ENCODE measurements at places on chromosomes 2 and 18. TPM values are rescaled to one million over a fixed set of nuclear protein-coding genes. Genes with fewer than 3 reads are reported as not detected.

DNA sequence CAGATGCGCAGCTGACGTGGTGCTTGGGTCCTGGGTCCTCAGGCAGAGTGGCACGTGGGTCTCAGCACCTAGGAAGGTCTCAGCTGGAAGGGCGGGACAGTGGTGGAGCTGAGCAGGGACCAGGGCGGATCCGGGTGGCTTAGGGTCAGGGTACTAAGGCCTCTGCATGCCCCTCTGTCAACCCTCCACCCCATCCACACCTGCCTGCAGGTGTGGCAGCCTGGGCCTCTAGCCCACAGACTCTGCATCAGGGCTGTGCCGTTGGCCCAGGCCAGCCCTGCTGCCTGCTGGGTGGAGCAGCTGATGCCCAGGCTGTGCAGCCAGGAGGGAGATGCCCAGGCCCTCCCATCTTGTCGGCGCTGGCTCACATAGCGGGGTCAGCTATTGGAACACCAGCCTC, 24.6 kb upstream of the OTOS start:
- no peak overlapping the region for H3K27ac ChIP-seq
- no peak for DNase-seq
- H3K4me3 ChIP-seq = no peak overlapping the region
- no peaks in the 10 kb centered on the region for H3K4me1 ChIP-seq
- peaks cover 4% of the 10 kb centered on the region for H3K27me3 ChIP-seq
- H3K36me3 ChIP-seq = no peaks in the 10 kb centered on the region

GRCh38 chr2:127220102-127220767, at the start of gene CYP27C1:
Gene CYP27C1, minus strand, starts transcription at chr2:127220299. Its CDS starts 29 bp downstream, at chr2:127220270.
- peak within 1 kb of the TSS; percentile 68 for H3K4me3 ChIP-seq
- peak within 1 kb of the TSS; percentile 49 for H3K27ac ChIP-seq
- peak; percentile 37 for DNase-seq
- H3K27me3 ChIP-seq = no peaks in the 10 kb centered on the region
- H3K4me1 ChIP-seq = peaks cover 20% of the 10 kb centered on the region

The RAMP1 gene
- total RNA-seq = 9.1 TPM

DNA sequence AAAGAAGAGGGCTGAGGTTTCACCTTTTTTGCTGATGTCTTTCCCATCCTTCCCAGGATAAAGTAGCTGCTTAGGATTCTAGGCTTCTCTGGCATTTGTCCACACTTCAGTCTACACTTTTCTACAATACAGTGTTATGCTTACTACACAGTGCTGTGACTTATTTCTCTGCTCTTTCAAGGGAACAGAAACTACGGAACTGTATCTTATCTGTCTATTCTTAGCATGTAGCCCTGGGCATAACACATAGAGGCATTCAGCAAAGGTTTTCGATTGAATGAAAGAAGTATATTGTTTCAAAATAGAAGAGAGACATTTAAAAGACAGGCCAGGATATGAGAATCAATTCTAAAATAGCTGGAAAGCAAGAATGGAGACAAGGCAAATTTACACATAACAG, 110.9 kb downstream of the ARHGEF33 start:
- no peaks in the 10 kb centered on the region for H3K4me1 ChIP-seq
- peaks cover 17% of the 10 kb centered on the region for H3K36me3 ChIP-seq
- H3K27ac ChIP-seq = no peak overlapping the region
- no peak for DNase-seq
- H3K27me3 ChIP-seq = no peaks in the 10 kb centered on the region
- no peak overlapping the region for H3K4me3 ChIP-seq

DNA sequence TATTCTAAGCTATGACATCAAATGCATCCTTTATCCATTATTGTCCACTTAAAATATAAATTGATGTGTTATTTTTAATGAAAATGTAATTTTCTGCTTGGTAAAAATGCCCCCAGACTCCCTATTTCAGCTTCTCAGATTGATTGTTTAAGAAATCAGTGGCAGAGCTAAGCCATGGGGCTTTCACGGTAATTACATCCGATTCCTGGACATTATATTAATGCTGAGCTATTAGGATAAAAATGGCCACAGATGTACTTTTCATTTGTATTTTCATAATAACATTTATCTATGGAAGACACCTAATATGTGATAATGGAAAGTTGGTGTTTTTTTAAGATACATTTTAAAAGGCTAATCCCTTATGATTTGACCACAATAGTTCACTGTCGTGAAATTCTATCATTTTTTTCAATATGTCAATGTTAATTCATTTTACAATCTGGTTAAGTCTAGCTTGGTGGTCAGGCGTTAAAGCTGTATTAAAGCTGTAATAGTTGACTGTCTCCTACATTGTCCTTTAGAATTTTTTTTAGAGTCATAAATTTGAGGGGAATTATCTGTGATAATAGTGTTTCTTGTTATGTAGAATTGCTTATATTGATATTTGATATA, 229.0 kb upstream of the UBE2E3 start:
- no peak overlapping the region for H3K27ac ChIP-seq
- H3K36me3 ChIP-seq = no peaks in the 10 kb centered on the region
- no peaks in the 10 kb centered on the region for H3K4me1 ChIP-seq
- no peak overlapping the region for H3K4me3 ChIP-seq
- H3K27me3 ChIP-seq = no peaks in the 10 kb centered on the region
- no peak for DNase-seq

The UGT1A4 gene
- not detected for total RNA-seq

DNA sequence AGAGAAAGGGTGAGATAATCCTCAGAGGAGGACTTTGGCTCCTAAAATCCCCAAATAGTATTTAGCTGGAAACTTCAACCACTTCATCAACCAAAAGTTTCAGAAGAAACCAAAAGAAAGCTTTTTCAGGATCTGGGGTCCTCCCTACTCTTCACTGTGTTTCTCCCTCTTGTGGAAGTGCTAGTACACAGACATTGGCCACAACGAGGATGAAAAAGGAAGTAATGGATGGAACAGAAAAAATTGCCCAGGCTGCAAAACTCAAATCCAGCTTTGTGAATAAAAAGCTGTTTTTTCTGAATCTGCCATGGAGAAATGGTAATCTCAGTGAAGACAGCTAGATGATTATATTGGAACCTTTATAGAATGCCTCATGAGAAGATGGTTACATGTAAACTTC, 4.0 kb downstream of the PID1 start:
- H3K27ac ChIP-seq = no peak overlapping the region
- H3K27me3 ChIP-seq = peaks cover 6% of the 10 kb centered on the region
- peaks cover 8% of the 10 kb centered on the region for H3K4me1 ChIP-seq
- DNase-seq = no peak

DNA sequence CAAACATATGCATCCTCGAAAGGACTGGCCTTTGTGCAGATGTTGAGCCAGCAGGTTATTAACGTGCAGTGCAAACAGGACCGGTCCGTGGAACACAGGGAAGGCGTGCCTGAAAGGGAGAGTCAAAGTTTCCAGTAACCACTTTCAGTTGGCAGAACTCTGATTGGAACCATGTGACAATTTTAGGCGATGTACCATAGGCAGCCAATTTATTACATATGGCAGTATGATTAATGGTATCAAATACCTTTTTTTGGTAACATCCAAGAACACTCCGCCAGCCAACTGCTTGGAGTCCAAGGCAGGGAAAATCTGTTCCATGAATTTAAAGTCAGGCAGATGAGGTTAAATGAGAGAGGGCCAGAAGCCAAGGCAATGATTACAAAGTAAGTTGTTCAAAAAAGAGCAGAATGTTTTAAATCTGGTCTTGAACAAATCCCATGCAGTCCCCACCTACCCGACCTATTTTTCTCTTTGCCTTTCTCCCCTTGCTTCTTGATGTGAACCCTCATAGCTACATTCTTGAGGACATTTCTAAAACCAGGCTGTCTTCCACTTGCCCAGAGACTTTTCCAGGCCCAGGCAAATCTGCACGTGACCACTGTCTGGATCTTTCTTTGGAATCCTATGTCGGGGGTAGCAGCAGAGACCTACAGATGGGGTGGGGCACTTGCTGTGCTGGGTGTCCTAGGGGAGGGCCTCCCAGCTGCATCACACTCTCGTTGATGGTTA, 351.7 kb downstream of the HRH4 start:
- no peaks in the 10 kb centered on the region for H3K36me3 ChIP-seq
- no peak overlapping the region for H3K27ac ChIP-seq
- no peak for DNase-seq
- H3K4me3 ChIP-seq = no peak overlapping the region
- H3K27me3 ChIP-seq = no peaks in the 10 kb centered on the region
- H3K4me1 ChIP-seq = no peaks in the 10 kb centered on the region

- H3K36me3 ChIP-seq = no peaks in the 10 kb centered on the region
- no peaks in the 10 kb centered on the region for H3K4me1 ChIP-seq
- DNase-seq = no peak
- no peak overlapping the region for H3K4me3 ChIP-seq
These were observed 10.8 kb upstream of the EFEMP1 start for GRCh38 chr2:55934337-55934736.
